ENCODE measurements at places on chromosomes 5 and 9.

DNA sequence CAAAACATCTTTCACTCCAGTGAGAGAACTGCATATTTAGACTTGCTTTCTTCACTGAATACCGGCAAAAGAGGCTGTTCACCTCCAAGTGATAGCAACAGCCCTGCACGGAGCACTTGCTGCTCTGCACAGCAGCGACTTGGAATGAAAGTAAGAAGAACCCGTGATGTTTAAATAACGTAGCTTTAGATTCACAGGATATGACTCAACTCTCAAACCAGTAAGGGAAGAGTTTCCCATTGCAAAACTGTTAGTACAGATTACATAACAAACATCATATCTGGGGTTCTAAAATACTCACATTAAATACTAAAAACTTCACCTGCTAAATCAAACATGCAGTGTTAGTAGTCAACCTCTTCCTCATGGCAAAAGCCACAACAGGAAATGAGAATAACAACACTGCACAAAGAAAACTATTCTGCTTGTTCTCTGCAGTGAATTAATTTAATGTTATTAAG is 203.4 kb downstream of the MCTP1 start:
- DNase-seq, result no peak

- DNase-seq, result no peak
Observed at GRCh38 chr9:125411171-125411756, 149.6 kb downstream of the GAPVD1 start.

- no peak for DNase-seq
Observed at GRCh38 chr9:120905315-120906164, 21.1 kb downstream of the TRAF1 start.

DNA sequence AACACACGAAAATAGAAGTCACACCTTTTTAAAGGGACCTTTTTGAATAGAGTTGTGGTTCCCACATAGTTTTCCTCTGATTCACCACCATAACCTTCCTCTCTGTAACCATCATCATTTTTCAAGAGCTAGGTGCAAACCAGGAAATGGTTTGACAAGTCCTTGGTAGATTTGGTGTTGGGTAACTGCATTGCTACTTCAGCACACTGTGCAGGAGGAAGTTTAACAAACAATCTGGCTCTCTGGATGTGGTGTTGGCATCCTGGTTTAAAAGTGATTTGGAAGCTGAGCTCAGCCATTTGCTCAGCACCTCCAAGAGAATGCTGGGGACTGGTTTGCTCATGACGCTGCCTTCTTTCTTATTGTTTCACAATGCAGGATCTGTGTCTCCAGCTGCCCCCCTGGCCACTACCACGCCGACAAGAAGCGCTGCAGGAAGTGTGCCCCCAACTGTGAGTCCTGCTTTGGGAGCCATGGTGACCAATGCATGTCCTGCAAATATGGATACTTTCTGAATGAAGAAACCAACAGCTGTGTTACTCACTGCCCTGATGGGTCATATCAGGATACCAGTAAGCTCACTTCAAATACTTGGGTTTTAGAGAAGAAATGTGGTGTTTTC is 213.1 kb downstream of the RFK start:
- DNase-seq, result no peak

GRCh38 chr5:16733331-16734006 is 116.7 kb upstream of the RETREG1 start:
- no peak for DNase-seq

DNA sequence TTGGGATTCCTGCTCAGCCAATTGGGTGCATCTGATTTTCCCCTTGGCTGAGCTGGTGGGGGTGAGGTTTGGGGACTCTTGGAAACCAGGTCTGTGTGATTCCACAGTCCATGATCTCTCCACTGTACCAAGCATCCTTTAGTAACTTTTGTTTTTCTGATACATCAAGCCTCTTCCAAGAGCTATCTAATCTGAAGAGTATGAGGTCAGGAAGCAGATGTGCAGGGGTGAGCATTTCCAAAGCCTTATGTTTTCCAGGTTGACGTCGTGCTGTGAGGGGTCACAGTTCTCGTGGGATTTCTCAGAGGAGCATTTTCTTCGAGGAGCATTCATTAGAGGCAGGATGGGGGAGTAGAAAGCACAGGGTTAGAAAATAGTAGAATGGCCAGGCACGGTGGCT is 95.3 kb downstream of the KLF4 start:
- no peak for DNase-seq

DNA sequence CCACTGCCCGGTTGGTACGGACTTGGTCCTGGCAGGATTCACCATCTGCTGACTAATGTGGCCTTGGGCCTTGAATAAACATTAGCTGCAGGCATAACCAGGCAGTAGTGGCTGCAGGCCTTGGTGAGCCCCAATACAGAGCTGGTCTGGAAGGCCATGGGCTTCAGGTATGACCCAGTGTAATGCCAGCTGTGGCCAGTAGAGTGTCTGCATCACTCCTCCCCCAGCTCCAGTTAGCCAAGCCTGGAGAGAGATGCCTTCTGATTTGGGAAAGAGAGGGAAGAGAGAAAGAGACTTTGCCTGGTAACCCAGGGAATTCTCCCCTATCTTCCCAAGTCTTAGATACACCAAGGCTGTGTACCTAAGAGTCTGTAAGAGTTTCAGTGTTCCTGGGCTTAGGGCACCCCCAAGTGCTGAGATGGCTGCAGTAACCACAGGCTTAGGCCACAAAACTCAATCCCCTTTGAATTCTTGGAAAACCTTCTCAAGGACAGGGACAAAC is 5.6 kb upstream of the C5 start:
- DNase-seq, result no peak

DNA sequence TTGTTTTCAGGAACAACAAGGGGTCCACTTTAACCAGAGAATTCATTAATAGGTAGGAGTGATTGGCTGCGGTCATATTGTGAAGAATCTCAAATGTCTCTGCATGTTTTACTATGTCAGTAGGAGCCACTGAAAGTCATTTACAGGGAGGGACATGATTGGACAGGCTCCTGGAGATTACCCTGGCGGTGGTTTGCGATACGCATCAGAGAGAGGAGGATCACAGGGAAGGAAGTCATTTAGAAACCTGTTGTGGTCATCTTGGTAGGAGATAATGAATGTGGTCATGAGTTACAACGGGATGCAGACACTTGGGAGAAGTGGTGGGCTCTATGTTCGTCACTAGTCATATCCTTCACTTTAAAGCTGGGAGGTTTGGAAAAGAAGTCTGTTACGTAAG is 262.8 kb downstream of the FAM114A2 start:
- DNase-seq, result no peak

DNA sequence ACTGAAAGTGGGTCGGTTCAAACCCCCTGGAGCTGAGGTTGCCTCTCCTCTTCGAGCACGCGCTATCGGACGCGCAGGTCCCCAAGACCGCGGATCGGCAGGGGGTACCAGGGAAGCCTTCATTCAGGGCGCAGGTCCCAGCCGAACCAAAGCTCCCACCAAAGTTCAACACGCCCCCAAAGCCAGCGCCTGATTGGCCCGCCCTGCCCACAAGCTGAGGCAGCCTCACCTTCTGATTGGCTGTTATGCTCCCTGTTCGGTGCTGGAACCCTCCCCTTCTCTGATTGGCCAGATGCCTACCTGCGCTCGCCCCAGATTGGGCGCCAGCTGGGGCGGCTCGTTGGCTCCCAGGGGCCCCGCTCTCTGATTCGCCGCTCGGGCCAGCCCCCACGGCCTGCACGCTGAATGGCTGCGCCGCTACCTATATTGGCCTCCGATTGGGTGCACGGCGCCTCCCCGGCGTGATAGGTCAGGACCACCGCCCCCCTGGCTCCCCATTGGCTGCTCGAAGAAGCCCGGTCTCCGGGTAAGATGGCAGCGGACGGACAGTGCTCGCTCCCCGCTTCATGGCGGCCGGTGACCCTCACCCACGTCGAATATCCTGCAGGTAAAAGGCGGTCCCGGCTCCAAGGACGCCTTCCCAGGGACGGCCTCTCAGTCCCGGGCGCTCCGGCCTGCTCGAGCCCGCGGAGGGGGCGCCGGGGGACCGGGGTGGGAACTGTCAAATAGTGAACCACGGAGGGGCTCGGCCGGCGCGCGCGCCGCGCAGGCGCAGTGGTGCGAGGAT is at the start of gene DOLPP1:
TSS of gene DOLPP1 (plus strand) at position 511 of the 787 bp plus-strand sequence. CDS start at position 532, 21 bp downstream.
- peak; percentile 93 for DNase-seq

- DNase-seq, result peak; percentile 49
Observed at GRCh38 chr5:96861076-96861475, 15.2 kb upstream of the ERAP2 start.

DNA sequence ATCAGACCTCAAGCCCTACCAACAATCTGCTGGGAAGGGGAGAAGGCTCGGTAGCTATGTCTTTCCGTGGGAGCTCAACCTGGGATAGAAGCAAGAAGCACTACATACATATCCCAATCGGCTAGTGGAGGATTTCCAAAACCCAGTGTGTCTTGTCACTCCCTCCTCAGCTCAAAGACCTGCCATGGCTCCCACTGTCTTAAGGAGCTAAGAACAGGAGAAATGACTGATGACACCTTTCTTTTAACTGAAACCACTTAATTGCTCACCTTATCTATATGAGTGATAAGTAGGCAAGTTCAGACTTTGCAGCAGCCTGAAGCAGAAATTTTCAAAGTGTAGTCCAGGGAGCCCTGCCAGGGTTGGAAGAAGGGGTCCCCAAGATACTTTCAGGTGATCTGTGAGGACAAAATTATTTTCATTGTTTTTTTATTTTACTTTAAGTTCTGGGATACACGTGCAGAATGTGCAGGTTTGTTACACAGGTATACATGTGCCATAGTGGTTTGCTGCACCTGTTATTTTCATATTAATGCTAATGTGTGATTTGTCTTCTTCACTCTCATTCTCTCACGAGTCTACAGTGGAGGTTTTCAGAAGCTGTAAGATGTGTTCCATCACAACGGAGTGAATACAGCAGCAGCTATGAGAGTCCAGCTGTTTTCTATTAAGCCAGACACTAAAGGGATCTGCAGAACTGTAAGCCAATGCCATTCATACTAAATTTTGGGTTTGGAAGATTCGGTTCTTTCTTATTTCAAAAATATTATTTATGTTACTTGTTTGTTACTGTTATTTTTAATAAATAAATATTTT is 41.4 kb downstream of the PAX5 start:
- no peak for DNase-seq

GRCh38 chr5:162624110-162624509 is 556.5 kb downstream of the GABRG2 start:
- DNase-seq, result no peak

- DNase-seq, result no peak
Observed at GRCh38 chr5:142977363-142978051, 207.3 kb downstream of the ARHGAP26 start.

DNA sequence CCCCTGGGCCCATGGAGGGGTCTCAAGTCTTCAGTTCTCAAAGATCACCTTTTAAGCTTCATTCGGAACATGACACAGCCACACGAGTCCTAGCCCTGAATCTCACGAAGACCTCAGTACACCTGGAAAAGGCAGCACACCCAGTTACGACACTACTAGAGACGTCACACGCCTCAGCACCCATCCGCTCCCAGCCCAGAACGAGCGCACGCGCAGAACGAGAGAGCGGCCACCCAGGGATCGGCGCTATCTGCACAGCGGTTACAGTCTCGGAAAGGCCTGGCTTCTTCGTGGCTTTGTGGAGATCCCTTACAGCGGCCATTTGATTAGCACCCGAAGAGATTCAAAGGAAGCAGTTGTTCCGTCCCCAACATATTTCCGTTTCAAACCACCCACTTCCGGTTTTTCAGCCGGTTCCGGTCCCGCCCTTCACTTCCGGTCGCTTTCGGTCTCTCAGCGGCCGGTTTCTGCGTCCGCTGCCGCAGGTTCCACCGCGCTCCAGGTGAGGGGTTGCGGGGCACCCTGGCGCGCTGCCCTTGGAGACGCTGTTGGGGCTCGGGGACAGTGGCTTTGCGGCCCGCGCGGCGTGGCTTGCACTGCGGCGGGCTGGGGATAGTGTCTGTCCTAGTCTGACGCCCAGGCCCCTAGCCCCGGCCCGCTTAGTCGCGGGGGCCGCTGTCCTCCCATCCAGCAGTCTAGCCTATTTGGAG is at the start of gene UBLCP1:
TSS of gene UBLCP1 (plus strand) at position 432 of the 710 bp plus-strand sequence. CDS start 5,626 bp downstream, outside the sequence.
- DNase-seq, result peak; percentile 63

- peak; percentile 77 for DNase-seq
Observed at GRCh38 chr9:136109351-136110081, 9.2 kb downstream of the TMEM250 start.

DNA sequence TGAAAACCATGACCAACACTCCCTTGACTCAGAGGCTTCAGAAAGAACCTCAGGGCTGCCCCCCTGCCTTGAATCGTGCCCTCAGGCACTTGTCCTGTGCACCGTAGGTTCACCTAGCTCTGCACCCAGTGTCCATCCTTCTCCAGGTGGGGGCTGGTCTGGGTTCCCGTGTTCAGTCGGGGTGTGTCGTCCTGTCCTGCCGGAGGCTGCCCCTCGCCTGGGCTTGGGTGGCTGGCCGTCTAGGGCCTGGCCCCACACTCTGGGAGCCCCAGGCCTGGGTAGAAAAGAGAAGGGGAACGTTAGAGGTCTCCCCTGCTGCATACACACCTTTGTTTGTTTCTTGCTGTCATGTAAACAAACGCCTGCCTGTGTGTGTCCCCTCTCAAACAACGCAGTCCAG is 29.3 kb downstream of the CATSPER3 start:
- DNase-seq, result no peak

- no peak for DNase-seq
Observed at GRCh38 chr5:133370036-133370831, 242.1 kb downstream of the FSTL4 start.

DNA sequence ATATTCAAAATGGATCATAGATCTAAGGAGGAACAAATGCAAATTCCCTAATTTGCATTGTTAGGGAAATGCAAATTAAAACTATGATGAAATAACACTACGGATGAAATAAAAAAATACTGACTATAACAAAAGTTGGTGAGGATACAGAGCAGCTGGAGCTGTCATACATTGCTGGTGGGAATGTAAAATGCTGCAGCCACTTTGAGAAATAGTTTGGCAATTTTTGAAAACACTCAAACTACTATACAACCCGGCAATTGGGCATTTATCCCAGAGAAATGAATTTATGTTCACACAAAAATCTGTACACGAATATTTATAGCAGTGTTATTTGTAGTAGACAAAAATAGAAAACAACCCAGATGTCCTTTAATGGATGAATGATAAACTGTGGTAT is 22.5 kb downstream of the C5orf47 start:
- DNase-seq, result no peak

DNA sequence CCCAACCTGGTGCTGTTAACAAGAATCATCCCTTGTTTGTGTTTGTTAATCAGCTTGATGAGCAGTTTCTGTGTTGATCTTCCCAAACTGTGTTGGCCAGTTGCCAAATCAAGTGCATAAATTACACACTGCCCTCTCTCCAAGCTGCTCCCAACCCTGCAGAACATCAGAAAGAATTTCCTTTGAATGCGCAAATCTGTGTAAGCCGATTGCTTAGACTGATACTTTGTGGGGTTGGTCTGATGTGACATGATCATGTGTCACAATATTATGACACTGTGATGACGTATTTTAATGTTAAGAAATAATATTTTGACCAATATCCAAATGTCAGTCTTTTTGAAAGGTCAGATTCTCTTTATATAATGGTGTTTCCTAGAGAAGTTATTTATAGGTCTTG is 766.4 kb upstream of the WWC1 start:
- no peak for DNase-seq

Measured in NCI-H526 treated with DMSO at 0.1 percent for 48 hours (cell line).